ENCODE measurements at places on chromosomes 7 and 10.

DNA sequence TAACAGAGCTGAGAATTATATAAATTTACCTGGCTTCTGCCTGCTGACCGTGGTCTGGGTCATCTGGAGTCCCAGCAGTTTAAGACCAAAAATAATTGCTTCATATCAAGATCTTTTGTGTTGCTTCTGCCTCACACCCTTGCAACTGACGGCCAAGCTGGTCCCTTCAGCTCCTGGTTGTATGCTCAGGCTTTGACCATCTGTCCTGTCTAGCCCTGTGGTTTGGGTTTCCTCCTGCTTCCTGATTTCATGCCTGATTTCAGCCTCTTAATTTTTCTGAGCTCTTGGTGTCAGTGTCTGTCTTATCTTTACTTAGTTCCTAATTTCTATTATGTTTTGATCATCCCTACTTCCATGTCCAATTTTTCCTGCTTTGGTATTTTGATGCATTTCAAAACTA, 87.9 kb upstream of the PLXDC2 start:
- H3K4me3 ChIP-seq: no peak overlapping the region
- no peaks in the 10 kb centered on the region for H3K27me3 ChIP-seq
- H3K27ac ChIP-seq: no peak overlapping the region
- H3K4me1 ChIP-seq: no peaks in the 10 kb centered on the region

DNA sequence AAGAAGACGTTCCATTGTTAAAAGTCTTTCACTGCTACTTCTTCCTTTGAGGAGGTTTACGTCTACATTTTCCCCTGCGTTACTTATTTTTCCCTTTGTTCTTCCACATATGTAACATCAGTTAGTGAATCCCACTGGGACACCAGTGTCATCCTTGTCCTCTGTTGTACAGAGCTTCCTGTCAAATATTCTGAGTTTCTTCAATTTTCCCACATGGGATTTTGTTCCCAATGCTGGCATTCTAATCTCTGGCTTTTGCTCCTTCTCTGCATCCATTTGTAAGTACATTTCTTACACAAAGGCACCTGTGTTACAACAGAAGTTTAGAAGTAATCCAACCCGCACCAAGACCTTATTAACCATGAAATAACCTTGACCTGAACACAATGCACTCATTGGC, 627.4 kb upstream of the PFKP start:
- H3K27me3 ChIP-seq: peaks cover 2% of the 10 kb centered on the region
- H3K36me3 ChIP-seq: no peaks in the 10 kb centered on the region
- no peak overlapping the region for H3K27ac ChIP-seq
- H3K4me1 ChIP-seq: no peaks in the 10 kb centered on the region
- H3K4me3 ChIP-seq: no peak overlapping the region

- DNase-seq: no peak
- no peaks in the 10 kb centered on the region for H3K36me3 ChIP-seq
- H3K4me3 ChIP-seq: no peak overlapping the region
Observed at GRCh38 chr7:109407756-109408155, 838.1 kb downstream of the DNAJB9 start.

GRCh38 chr10:46227936-46228562, 58.7 kb upstream of the ANTXRL start:
- no peak overlapping the region for H3K27ac ChIP-seq
- no peak overlapping the region for H3K4me3 ChIP-seq

DNA sequence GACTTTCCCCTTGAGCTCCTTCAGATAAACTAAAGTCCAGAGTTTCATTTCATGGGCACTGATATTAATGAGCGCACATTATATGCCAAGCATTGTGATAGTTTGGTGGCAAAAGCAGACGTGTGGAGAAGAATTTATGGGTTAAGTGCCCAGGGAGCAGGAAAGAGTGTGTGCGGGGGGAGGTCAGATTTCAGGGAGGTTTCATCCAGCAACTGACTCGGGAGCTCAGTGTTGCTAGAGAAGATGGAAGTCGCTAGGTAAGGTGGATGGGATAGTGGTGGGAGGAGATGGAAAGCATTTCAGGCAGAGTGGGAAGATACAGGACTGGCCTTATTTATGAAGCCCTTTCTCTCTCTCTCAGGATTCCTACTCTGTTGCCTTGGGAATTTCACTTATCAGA, 223.0 kb downstream of the SNX10 start:
- H3K4me1 ChIP-seq: no peaks in the 10 kb centered on the region
- H3K27ac ChIP-seq: no peak overlapping the region
- H3K36me3 ChIP-seq: no peaks in the 10 kb centered on the region
- no peak overlapping the region for H3K4me3 ChIP-seq
- DNase-seq: no peak

DNA sequence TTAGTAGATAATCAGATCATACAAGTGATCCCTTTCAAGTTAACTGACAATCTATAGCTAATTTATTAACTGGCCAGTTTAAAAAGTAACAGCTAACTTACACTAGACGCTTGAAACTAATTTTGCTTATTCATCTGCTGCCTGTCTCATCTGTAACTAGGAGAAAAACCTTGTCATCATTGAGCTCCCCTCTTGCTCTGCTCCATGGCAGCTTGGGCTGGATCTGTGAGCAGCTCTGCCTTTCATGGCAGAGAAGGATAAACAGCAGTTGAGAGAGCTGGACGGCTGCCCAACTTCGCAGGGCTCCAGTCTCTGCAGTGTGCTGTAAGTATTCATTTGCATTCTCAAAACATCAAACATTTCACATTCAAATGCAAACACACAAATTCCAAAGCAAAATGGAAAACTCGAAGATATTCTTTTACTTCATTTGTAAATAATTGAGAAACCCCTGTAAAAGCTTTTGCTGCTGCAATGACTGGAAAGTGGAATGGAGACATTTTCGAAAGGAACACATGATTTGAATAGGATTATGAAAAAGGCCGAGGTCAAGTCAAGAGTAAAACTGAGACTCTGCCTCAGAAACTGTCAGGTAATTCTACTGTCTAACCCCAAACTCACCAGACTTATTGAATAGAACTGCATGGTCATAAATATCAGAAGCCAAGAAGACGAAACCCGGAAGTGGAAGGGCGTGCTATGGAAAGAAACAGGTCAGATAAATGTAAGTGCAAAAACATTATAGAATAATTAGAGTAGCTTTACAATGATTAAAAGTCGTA, 17.6 kb downstream of the SLC35B4 start:
- H3K27ac ChIP-seq: no peak overlapping the region
- DNase-seq: no peak
- H3K36me3 ChIP-seq: peaks cover 61% of the 10 kb centered on the region
- H3K4me3 ChIP-seq: no peak overlapping the region
- H3K4me1 ChIP-seq: no peaks in the 10 kb centered on the region

Data from RWPE2 (cell line).